ENCODE measurements at places on chromosomes 7 and 10.

- H3K4me3 ChIP-seq = no peak overlapping the region
- no peaks in the 10 kb centered on the region for H3K4me1 ChIP-seq
- DNase-seq = no peak
- no peak overlapping the region for H3K27ac ChIP-seq
- H3K36me3 ChIP-seq = no peaks in the 10 kb centered on the region
Measured at GRCh38 chr10:78528749-78529204, 495.1 kb downstream of the RPS24 start.

DNA sequence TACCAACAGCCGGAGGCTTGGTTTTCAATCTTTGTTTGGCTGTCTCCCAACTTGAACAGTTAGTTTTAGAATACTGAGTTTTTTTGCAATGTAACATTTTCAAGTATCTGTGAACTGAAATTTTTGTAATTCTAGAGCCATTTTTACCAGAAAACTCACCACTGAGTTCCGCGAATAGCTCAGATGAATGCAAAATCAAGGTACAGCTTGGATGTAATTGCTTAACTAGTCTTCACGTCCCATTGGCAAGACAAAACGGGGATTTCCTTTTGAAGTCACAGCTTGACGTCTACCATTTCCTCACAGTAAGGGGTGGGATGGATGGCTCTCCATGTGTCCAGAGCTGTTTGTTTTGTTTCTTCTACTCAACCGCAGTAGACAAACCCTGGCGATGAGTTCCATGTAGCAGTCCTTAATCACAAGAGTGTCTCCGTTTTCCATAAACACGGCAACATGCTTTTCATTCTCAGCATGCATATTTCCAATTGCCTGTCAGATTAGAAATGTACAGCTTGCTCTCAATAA lies 55.8 kb upstream of the FGFR2 start:
- peaks cover 4% of the 10 kb centered on the region for H3K36me3 ChIP-seq
- peaks cover 5% of the 10 kb centered on the region for H3K4me1 ChIP-seq
- no peak overlapping the region for H3K27ac ChIP-seq
- H3K4me3 ChIP-seq = no peak overlapping the region
- H3K27me3 ChIP-seq = no peaks in the 10 kb centered on the region

DNA sequence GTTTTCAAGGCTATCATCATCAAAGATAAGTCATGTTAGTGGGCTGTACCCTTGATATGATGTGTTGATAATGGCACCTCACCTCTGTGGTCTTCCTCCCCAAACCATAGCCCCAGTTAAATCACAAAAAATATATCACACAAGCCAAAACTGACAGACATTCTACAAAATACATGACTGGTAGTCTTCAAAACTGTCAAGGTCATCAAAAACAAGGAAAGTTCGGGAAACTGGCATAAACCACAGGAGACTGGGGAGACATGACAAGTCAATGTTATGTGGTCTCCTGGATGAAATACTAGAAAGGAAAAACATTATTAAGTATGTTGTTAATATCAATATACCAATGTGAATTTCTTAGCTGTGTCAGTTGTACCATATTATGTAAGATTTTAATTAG lies 279.5 kb upstream of the FZD1 start:
- H3K4me3 ChIP-seq = no peak overlapping the region
- H3K27ac ChIP-seq = no peak overlapping the region
- H3K36me3 ChIP-seq = peaks cover 14% of the 10 kb centered on the region

DNA sequence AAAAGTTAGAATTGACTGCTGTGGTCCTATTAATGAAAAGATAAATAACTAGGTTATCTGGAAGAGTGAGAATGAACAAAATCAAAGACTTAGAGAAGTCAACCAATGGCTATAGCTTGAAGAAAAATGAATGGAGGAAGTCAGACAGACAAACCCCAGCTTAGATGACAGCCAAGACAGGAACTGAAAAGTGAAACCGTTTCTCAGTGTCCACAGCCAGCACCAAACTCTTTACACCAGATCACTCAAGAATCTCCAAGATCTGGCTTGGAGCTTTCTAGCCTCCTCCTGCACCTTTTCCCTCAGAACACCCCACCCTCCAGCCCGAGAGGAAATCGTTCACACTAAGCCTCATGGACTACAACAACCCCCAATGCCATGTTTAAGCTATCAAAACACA lies 167.0 kb downstream of the SFMBT2 start:
- DNase-seq = no peak
- H3K4me1 ChIP-seq = no peaks in the 10 kb centered on the region

DNA sequence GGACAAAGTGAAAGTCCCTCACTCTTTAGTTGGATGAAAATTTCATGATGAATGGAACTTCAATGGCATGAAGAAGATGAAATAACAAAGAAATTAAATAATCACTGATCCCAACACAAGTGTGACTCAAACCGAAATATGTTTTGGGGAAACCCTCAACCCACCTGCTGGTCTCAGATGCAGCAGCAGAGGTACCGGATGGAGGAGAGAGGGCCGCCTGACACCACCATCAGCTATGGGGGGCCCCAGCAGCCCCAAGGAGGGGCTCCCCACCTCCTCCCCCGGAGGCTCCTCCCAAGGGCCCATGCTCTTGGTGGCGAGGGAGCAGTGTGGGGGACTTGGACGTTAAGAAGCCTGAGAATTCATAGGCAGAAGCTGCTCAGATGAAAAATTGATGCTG lies 137.2 kb upstream of the ADARB2 start:
- H3K4me3 ChIP-seq = no peak overlapping the region
- DNase-seq = no peak
- no peaks in the 10 kb centered on the region for H3K4me1 ChIP-seq
- no peak overlapping the region for H3K27ac ChIP-seq

GRCh38 chr10:129556316-129556715 lies 89.3 kb downstream of the MGMT start:
- no peak overlapping the region for H3K27ac ChIP-seq
- no peak for DNase-seq
- no peaks in the 10 kb centered on the region for H3K36me3 ChIP-seq
- H3K4me1 ChIP-seq = no peaks in the 10 kb centered on the region
- H3K4me3 ChIP-seq = no peak overlapping the region

DNA sequence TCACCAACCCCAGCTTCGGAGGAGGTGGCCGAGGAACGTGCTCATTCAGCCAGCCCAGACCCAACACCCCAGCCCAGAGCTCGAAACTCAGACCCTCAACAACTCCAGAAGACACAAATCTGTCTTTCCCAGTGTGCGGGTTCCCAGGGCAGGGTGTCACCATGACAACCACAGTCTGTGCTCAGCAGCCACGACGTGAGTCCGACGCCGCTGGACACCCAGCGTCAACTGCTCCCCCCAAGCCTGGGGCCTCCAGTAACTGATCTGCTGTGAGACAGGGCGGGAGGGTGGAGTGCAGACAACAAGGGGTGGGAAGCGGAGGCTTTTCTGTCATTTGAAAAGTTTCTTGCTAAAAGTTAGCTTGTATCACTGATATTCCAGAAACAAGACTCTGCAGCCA lies 167.2 kb downstream of the MAD1L1 start:
- no peaks in the 10 kb centered on the region for H3K4me1 ChIP-seq
- no peaks in the 10 kb centered on the region for H3K27me3 ChIP-seq
- no peak overlapping the region for H3K4me3 ChIP-seq
- peaks cover 19% of the 10 kb centered on the region for H3K36me3 ChIP-seq
- DNase-seq = no peak

- H3K27me3 ChIP-seq = no peaks in the 10 kb centered on the region
- H3K27ac ChIP-seq = no peak overlapping the region
- no peak overlapping the region for H3K4me3 ChIP-seq
- DNase-seq = no peak
- H3K4me1 ChIP-seq = no peaks in the 10 kb centered on the region
Measured at GRCh38 chr10:47104786-47105385, 193.7 kb downstream of the PTPN20 start.

DNA sequence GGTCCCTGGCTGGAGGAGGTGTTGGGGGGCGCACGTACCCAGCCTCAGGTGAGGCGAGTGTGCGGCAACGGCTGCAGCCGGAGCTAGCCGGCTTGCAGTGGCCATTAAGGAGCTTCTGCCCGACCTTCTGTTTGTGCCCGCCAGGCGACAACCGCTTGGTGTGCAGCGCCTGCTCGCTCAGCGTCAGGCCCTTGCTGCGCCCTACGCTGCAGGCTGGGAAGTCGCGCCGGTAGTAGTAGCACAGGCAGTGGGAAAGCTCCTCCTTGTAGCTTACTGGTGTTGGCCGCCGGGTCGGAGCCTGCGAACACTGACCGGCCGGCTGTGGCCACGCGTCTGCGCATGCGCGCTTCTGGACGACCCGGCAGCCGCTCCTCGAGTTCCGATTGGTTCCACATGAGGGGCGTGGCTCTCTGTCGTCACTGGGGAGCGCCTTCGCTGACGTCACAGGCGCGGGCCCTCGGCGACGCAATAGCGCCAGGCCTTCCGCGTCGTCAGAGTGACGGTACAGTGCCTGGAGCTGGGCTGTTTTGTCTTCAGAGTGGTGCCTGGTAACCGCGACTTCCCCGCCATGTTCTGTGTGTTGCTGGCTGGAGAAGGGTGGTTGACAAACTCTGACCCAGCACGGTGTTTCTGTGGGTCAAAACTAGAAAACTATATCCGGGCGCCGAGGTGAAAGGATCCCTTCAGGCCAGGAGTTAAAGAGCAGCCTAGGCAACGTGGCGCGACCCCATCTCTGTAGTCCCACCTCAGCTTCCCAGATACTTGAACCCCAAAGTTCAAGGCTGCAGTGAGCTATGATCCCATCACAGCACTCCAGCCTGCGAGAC lies 76.3 kb upstream of the TMEM248 start:
- H3K27me3 ChIP-seq = no peaks in the 10 kb centered on the region
- peak overlapping the region; percentile 93 for H3K4me3 ChIP-seq
- H3K27ac ChIP-seq = peak overlapping the region; percentile 42
- H3K4me1 ChIP-seq = no peaks in the 10 kb centered on the region

DNA sequence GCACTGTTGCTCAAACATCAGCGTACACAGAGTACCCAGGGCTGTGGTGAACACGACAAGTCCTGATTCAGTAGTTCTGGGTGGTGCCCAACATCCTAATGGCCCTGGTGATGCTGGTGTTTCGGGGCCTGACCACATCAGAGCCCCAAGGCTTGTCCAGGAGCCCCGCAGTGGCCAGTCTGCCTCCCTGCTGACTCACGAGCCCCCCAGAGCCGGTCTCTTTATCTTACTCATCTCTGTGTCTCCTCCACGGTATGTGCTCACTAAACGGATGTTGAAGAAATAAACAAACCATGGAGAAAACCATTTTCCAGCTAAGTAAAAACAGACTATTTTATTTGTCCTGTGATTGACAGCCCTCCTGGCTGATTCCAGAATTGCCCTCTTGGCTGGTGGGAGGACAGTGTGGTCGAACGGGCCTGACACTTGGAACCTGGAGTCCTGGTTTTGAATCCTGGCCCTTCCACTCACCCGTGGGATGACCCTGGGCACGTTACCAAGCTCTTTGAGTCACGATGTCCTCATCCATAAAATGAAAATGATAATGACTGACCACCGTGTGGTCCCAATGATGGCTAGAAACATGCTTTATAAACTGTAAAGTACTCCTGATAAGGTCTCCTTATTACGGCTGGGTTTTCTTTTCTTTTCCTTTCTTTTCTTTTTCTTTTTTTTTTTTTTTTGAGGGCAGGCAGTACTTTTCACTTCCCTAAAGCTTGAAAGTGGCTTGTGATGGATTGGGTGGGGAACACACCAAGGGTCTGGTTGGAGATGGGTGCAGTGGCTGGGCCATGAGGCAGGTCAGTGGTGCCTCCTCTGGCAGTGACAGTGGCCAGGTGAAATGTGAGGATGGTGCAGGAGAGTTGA lies 5.7 kb downstream of the HIP1 start:
- peaks cover 14% of the 10 kb centered on the region for H3K4me1 ChIP-seq
- no peak for DNase-seq
- peaks cover 3% of the 10 kb centered on the region for H3K36me3 ChIP-seq
- no peaks in the 10 kb centered on the region for H3K27me3 ChIP-seq
- no peak overlapping the region for H3K27ac ChIP-seq

- DNase-seq = no peak
- H3K27me3 ChIP-seq = peaks cover 98% of the 10 kb centered on the region
- H3K36me3 ChIP-seq = no peaks in the 10 kb centered on the region
- H3K4me1 ChIP-seq = no peaks in the 10 kb centered on the region
- H3K27ac ChIP-seq = no peak overlapping the region
Measured at GRCh38 chr7:27103489-27104226, 1.2 kb upstream of the HOXA2 start.

DNA sequence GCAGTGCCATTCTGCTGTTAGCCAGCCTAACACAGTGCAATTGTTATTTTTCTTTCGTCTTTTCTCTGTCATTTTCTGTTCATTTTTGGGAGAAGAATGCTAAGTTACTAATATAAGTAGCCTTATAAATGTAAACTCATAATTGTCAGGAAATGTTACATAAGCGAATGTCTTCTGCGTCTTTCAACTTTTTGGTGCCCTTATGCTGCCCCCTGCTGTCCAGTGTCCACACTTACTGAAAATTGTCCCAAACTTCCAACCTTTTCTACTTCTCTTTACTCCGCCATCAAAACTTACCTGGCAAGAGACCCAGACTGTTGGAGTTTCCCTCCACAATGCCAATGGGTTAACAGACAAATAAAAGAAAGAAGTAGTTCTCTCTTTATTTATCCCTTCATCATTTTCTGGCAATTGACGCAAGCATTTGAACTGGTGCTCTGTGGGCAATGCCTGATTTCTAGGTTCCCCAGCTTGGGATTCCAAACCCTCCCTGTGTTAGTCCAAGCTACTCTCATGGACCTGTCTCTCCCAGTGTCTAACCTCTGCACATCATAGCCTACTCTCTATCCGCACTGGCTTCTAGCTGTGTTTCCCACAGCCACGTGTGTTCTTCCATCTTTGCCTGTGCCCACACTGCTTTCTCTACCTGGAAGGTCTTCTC lies 21.0 kb upstream of the EPC1 start:
- H3K27ac ChIP-seq = no peak overlapping the region
- H3K27me3 ChIP-seq = no peaks in the 10 kb centered on the region
- peaks cover 2% of the 10 kb centered on the region for H3K36me3 ChIP-seq
- H3K4me3 ChIP-seq = no peak overlapping the region

GRCh38 chr10:103055105-103055504 lies 137.0 kb downstream of the CNNM2 start:
- no peaks in the 10 kb centered on the region for H3K27me3 ChIP-seq
- no peak for DNase-seq
- no peak overlapping the region for H3K4me3 ChIP-seq
- no peak overlapping the region for H3K27ac ChIP-seq
- no peaks in the 10 kb centered on the region for H3K4me1 ChIP-seq

DNA sequence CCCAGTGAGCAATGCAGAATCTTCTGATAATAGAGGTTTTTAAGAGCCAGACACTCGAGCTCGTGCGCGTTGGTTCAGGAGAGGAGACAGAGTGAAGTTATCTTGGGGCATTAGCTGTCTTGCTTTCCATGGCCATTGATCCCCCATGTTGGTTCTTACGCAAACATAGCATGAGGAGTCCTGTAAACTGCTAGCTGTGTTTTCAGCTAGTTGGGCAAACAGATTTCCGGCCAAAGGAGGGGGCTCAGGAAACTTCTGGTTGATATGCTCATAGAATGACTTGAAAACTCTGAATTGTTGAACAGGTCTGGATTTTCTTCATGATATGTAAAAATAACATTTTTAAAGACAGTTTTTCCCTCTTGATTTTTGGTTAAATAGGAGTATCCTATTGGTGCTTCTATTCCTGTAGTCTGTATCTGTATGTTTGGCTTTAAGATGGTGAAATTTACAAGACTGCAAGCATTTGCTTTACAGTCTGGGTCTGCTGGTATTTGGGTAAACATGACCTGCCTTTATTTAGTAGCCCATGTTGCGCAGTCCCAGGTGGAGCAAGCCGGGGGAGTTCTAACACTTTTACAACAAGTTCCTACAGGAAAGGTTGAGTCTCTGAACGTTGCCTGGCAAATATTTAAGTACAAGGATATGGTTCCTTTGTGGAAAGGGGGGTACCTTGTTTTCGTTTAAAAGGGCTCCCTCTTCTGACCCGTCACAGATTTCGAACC lies 218.4 kb upstream of the KCND2 start:
- no peak overlapping the region for H3K4me3 ChIP-seq
- no peak for DNase-seq
- no peaks in the 10 kb centered on the region for H3K36me3 ChIP-seq
